Activated CD8-positive, alpha-beta memory T cell treated with anti-CD3 and anti-CD28 coated beads for 4 hours (primary cell): ENCODE measurements at places on chromosomes 4 and X.

DNA sequence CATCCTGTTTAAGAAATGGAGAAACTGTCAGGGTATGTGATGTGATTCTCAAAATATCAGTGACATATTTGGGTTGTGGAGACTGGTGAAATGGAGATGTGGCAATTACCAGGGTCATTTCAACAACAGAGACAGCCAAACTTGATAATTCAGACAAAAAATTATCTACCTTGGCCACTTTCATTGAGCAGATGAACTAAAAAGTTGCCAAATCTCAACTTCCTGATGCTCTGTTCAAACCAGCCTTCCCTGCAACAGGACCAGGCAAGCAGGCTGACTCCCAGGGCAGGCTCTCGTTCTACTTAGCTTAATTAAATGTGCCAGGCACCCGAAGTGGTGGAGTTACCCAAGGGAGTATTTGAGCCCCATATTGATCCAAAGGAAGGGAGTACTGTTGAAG, 199.6 kb downstream of the AFF2 start:
- DNase-seq, result no peak

GRCh38 chrX:36431819-36432218, 512.3 kb downstream of the CFAP47 start:
- no peak for DNase-seq

DNA sequence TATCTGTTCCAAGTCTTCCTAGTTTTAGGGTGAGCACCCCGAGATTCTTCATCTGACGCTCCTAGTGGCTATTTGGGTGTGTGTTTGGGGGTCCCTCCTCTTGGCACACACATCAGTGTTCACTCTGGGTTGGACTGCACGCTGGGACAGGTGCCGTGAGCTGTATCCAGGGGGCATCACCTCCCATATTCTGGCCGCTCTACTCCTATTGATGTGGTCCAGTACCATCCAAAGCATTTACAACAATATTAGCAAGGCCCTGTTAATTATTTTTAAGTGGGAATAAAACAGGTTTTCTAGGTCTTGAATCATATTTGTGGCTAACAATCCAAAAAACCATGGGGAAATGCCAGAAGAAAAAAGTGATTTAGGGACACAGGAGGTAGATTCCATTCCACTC, 26.4 kb downstream of the CYTL1 start:
- DNase-seq, result no peak

DNA sequence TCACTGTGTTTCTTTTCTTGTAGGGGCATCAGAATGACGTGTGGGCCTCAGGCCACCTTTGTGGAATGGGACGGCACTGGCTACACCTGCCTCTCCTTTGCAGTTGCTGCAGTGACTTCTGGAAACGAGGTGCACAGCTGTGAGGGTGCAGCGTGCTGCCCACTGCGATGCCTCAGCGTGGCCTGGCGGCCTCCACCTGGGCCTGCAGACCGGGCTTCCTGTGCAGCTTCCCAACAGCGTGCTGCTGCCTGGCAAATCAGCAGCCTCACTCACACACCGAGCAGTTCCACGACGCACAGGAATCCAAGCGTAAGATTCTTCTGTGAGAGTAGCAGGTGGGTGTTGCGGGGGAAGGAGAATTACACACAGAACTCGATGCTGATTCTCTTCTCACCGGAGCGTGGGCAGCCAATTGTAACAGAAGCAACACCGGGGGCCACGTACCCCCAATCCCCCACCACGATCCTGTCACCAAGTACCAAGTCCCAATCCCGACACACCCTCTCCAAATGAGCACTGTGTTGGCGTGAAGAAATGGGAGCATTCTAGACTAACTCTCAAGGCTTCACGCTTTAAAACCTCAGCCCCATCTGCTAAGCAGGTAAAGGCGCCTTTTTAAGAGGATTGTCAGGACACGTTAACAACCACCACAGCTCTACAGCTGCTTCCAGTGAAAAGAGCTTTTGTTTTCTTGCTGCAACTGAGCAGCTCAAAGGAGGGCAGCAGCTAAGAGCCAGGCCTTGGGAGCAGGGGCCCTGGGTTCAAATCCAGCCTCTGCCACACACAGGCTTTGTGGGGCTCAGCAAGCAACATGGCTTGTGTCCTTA, 16.9 kb downstream of the WDR1 start:
- DNase-seq, result no peak

GRCh38 chr4:88791274-88791673, 93.6 kb upstream of the NAP1L5 start:
- DNase-seq, result no peak

DNA sequence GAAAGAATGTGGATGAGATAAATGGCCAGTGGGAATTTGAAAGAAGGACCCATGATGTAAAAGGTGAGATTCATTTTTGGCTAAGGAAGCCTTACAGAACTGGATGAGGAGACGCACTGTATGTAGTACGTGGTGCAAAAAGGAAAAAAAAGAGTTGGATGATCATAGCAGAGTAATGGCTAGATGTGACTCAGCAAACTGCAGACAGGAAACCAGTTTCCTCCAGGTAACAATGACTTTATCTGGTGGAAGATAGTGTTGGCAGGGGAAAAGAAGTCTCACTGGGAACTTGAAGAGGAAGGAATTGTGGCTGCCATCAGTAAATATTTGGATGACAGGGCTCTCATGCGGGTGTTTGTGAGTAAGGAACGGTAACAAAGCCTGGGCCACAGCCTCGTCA, 243.2 kb downstream of the CPE start:
- no peak for DNase-seq

DNA sequence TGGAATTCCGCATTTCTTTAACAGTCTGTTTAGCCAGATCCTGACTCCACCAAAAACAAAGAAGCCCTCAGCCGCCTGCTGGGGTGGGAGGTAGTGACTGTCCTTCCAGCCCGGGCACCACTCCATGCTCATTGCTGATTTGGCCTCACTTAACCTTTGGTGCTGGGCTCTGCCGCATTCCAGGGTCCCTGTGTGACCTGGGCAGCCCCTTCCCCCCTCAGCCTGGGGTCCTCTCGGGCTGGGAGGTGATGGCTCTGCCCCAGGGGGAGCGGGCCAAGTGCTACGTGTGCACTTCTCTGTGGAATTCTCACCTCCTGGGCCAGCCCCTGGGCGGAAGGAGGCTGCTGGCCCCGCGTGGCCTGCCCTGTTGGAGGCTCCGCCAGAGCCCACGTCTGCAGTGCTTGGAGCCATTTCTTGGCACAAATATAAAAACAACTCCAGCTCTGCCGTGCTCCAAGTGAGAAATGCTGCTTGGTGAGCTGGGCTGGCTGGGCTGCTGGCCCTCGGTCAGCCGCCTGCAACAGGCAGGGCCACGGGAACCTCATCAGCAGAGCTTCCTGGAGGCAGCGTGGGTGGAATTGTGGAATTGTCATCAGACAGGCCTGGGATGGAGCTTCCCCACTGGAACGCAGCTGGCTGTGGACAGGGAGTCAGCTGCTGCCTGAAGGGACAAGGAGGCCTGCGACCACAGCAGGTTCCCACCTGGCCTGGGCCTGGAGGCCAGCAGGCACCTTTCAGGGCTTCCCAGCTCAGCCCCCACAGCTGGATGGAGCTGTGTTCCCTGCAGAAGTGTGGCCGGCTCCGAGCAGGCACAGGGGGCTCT, 66.0 kb downstream of the TRMT44 start:
- DNase-seq, result no peak

DNA sequence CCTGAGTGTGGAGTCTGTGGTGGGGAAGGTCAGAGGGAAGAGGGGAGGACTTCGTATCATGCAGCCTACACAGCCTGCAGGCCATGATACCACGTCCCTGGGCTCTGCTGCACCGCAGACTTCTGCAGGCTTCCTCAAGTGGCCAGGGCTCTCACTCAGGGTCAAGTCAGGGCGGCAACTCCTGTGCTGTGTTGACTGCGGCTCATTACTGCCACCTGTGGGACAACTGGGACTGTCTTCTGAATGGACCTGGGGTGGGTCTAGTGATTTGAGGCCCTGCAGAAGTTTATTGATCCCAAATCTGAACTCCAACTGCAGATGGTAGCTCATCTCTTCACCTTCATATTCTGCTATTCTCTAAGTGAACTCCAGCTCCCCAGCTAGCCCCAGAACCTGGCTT, 167.1 kb downstream of the NSUN7 start:
- DNase-seq, result no peak

- no peak for DNase-seq
Measured at GRCh38 chrX:7062276-7062675, 85.2 kb upstream of the STS start.

- DNase-seq, result no peak
Measured at GRCh38 chr4:163087805-163088204, 78.9 kb downstream of the NAF1 start.

- DNase-seq, result no peak
Measured at GRCh38 chr4:78608684-78609083, 57.1 kb downstream of the ANXA3 start.

DNA sequence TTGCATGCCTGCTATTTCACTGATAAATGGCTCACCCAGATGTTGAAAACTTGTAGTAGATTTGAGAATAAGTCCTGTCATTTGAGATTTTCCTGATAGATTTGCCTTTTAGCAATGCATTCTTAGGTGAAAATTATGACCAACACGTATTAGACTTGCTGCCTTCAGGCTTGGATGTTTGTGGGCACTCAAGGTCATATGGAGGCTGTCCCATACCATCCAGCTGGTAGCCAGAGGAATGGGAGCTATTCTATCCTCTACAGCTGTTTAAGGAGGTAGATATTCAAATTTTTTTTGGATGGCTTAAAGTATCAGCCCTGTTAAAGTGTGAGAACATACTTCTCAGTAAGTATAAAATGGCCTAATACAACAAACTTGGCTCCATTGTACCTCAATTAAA, 34.7 kb downstream of the RTL3 start:
- DNase-seq, result no peak

DNA sequence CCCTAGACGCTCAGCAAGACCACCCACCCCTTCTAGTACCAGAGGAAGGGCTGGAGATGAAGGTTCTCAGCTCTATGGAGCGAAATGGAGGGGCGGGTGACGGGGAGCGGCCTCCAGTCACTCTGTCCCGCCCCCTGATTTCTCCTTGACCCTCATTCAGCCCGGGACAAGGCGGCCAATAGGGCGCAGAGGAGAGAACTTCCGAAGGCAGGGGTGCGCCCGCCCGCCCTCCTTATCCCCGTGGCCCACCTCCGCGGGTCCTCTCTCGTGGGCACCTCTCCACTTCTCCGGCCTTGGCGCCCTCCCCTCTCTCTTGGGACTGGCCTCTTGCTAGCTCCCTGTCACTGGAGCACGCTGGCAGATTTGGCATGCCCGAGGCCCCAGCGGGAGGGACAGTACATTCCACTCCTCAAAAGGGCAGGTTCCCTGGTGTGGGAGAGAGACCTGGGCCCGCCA, 1.1 kb upstream of the SEPTIN6 start:
- DNase-seq, result no peak

GRCh38 chrX:69424910-69425309, 79.2 kb upstream of the NALF2 start:
- DNase-seq, result no peak

DNA sequence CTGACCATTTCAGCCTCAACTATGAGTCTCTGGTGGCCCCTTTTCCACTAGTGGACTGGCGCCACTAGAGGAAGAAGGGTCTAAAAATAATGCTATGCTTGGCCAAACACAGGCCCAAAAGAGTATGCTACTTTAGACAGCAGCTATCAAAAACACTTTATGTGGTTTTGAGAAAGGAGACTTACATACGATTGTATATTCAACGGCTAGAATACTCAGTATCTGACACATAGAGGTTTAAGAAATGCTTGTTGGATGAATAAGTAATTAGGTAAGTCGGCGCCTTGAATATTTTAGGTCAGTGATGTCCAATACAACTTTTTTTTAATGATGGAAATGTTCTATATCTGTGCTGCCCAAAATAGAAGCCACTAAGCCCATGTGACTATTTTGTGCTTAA, 25.7 kb upstream of the TMPRSS11A start:
- DNase-seq, result no peak

GRCh38 chr4:108477527-108478108, 142.8 kb upstream of the RPL34 start:
- DNase-seq, result no peak

DNA sequence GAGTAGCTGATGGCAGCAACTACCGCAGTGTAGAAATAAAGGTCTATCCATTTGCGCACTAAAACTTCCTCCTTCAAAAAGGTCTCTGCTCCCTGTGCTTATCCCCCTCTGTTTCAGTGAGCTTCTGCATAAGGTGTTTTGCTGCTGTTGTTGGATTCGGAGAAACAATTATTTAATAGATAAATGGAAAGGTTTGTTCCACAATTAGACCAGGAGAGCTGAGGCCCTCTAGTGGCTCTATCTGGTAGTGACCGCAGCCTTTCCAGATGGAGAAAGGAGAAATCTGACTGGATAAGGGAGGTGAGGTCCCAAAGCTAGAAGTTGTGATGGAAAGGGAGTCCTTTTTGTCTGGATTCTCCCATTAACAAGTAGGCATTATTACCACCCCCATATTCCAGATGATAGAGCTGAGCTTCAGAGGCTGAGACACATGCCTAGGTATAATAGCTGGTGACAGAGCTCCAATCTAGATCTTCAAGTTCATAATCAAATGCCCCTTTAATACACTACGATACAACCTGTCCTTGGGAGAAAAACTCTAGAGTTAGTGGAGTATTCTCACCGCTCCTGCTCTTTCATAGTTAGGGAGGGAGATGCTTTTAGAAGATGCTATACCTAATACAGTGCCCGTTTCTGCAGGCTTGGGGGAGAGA, 5.1 kb upstream of the GABRQ start:
- DNase-seq, result no peak

DNA sequence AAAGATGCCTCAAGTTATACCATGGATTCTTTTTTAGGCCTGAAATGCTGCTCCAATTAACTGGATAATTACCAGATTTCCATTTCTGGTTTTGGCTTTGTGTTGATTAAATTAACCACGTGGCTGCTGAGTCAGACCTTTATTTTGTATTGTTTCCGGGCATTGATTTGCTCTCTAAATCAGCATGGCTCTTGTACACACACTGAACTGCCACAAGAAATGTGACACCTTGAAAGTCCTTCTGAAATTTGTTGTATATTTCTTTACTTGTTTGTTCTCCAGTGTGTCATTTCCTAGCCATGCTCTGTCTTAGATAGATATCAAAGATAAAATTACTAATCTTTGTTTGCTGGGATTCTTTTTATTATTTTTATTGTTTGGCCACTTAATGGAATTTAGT, 11.7 kb downstream of the MTTP start:
- DNase-seq, result no peak

DNA sequence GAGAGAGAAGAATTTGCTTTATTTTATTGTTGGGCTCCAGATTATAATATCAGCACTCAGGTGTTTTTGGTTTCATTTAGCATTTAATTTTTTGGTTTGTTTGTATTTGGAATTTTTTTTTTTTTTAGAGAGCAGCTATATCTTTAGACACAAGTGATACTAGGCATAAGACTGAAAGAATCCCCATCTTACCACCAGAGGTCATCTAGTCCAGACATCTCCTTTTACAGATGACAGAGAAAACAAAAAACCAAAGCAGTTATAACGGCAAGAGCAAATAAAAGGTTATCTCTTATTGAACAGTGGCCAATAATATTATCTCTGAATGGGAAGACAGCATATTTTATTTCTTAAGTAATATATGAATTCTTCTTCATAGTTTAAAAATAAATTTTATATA, 22.8 kb downstream of the USP38 start:
- no peak for DNase-seq

DNA sequence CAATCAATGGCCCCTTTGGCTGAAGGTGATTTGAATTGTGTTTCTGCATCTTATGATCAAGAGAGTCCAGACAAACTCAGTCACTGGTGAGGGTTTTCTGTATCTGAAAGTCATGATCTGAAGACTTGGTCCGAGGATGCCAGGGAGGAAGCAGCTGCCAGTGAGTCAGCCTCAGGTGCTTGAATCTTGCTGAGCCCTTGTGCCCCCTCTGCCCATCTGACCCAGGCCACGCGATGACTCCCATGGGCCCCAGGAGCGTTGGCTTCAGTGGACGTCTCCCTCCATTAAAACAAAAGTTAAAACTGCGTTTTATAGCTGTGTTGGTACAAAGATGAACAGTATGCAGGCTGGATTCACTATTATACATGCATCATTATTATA, 62.0 kb downstream of the HTRA3 start:
- DNase-seq, result no peak
